ENCODE measurements at places on chromosomes 4 and X.

- DNase-seq, result no peak
Measured at GRCh38 chr4:25096251-25096980, 63.8 kb downstream of the SEPSECS start.

GRCh38 chr4:47862297-47862696, 24.4 kb upstream of the CORIN start:
- DNase-seq, result no peak

DNA sequence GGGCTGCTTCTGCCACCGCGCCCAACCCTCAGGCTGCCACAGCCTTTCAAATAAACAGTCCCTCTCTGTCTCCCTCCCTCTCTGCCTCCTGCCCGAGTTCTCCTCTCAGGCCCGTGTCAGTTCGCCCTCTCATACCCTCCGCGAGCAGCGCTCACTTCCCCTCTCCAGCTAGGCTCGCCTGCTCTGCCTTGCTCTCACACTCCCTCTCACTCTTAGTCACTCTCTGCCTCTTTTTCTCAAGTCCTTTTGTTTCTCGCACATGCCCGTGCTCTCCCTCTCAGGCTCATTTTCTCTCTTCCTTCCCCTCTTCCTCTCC, 3.2 kb downstream of the EFNB1 start:
- no peak for DNase-seq

DNA sequence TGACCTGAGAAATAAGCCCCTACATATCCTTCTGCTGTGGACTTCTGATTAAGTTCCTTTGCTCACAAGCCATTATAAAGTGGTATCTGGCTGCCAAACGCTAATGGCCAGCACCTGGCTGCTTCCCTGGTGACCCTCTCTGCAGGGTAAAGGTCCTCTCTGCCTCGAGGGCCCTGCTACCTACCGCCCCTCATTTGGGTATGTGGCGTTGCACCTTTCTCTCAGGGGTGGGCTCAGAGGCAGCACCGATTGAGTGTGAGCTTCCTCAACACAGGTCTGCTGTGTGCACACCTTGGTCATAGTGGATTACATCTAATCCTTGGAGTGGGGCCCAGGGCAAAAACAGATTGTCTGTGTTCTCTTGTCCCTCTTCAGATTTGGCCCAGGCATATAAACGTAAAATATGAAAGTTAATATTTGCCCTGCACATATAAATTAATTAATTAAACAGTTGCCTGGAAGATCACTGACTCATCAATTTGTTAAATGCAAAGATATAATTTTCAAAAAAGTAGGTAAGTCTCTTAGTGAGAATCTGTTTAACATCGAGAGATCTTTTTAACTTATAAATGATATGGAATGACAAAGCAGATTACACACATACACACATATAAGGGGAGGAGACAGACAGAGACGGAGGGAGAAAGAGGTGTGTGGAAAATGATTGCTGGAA, 174.5 kb upstream of the SMIM31 start:
- DNase-seq, result no peak

- DNase-seq, result no peak
Measured at GRCh38 chr4:25872851-25873631, 10.3 kb upstream of the SEL1L3 start.

DNA sequence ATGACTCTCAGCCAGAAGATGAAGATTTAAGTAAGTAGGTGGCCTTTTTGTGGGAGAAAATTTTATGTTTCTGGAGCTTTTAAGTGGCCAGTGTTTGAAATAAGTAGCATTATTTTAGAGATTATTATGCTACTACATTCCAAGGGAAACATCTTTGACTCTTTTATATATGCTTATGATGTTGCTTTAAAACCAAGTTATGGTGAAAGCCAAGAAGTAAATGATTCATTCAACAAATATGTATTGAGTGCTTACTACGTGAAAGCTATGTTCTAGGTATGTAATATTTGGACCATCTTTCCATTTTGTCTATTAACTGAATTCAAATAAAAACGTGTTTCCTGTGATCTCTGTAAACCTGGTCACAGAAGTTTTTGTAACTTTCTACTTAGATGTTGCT, 58.3 kb downstream of the ZFX start:
- DNase-seq, result no peak

- no peak for DNase-seq
Measured at GRCh38 chrX:118164138-118164537, 47.5 kb upstream of the KLHL13 start.

DNA sequence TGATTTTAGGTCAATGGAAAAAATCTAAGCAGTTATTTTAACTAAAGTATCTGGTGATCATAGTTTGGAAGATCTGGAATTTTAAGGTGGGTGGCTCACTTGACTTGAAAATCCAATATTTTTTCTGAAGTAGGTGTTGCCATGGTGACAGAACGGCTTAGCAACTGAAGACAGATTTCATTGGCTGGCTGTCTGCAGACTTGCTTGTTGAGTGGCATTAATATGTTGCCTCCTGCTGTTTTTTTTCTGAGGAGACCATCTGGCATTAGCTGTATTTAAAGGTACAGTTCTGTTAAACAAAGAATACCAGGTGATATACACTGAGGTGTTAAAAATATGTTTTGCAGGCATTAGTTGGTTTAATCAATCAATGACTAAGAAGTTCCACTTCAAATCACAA, 19.8 kb downstream of the CPE start:
- peak; percentile 24 for DNase-seq

DNA sequence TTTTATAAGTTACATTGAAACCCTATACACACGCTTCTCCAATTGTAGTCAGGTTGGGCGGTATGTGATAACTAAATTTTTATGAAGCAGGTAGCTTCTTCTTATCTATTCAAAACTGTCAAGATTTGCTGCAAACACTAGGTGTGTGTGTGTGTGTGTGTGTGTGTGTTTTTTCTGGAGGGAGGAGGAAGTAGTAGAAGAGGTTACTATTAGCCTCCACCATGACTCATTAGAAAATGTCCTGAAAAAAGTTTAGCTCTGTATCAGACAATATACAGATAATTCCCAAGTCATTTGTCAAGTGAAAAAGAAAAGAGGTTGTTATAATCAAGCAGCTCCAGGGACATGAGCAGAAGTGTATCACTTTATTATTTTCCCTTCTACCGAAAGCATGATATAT, 33.9 kb downstream of the PCDH7 start:
- DNase-seq, result no peak

GRCh38 chr4:139770361-139770760, 104.7 kb downstream of the MGST2 start:
- no peak for DNase-seq

GRCh38 chrX:3026074-3026815, 15.0 kb upstream of the ARSF start:
- DNase-seq, result no peak

GRCh38 chr4:84877051-84877833, 89.2 kb downstream of the WDFY3 start:
- DNase-seq, result no peak

DNA sequence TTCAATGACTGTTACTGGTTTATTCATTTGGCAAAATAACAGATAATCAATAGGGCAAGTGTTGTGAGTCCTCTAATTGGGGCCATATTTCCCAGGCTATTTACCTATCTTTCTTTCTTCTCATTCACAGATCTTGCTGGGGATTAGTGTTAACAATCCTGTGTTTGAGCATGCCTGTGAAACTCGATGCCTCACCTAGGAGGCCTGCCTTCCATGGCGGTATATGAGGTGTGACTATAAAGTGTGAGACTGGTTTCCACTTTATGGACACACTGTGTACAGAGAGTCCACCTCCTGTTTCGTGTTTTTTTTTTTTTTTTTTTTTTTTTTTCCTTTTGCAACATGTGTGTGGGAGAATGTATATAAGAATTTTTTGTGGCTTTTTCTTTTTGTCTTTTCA, 199.3 kb downstream of the BMPR1B start:
- peak; percentile 42 for DNase-seq

DNA sequence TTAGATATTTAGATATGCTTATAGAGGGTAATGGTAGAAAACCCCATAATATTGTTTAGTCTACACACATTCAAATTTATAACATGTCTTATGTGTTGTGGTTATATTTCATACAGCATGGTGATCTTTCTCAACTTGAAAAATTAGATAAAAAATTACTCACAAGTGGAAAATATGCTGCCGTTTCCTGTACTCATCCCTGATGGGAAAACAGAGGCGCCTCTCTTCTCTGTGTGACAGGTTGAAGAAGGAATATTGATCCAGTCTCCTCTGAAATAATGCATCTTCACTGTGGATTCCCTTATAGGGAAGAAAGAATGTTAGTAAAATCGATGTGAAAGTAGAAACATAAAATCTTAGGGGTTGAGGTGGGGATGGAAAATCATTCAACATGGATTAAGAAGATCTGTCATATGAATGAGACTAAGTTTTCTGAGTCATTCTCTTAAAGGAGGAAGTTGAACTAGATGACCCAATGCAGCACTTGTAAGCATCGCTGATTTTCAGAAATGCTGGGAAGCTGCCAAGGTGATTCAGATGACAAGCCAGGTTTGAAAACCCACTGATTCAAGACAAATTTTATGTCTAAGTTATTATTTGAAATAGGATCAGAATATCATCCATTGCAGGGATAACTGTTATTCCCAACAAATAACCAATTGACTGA, 70.7 kb downstream of the ANKRD50 start:
- DNase-seq, result no peak

GRCh38 chr4:17504081-17504480, 7.8 kb downstream of the QDPR start:
- no peak for DNase-seq

DNA sequence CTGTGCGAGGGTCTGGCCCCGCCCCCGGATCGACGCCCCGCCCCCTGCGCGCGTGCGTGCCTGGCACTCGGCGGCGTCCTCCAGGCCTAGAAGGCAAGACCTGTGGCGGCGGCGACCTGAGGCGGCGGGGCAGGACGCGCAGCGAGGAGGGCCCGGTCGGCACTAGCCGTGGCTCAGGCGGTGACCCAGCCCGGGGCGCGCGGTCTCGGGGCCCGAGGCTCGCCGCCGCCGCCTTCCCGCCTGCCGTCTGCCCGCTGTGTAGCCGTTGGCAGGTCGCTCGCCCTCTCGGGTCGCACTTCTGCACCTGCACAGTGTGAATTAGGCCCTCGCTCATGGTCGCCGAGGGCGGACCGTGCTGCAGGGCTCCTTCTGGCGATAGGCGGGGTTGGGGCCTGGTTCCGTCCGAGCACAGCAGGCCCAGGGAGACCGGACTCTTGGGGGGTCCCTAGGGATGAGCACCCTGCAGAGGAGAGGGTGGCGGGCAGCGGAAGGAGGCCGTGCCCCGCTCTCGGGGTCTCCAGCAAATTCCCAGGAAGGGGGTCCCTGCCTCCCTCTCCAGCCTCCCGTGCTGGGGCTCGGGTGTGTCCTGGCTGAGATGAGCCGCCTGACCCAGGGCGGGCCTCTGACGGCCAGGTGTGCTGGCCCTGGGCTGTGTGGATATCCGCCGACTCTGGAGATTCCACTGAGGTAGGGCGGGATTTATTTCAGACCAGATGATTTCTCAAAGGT, 557 bp upstream of the FAM53A start:
- DNase-seq, result no peak

- no peak for DNase-seq
Measured at GRCh38 chr4:77367638-77368037, 210.6 kb downstream of the CCNG2 start.

DNA sequence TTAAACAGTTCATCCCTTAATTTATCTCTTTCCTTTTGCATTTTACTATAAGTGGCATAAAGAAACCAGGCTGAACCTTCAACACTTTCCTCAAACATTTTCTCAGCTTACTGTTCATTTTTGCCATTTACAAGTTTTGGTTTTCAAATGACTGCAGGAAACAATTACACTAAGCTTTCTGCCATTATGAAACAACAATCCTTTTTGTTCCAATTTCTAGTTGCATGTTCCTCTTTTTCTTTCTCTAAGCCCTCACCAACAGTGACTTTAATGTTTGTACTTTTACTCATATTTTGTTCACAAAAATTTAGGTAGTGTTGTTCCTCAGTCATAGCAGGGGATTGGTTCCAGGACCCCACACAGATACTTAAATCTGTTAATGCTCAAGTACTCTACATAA, 1526.1 kb downstream of the STIM2 start:
- DNase-seq, result no peak

- no peak for DNase-seq
Measured at GRCh38 chr4:77156912-77157858, at the start of gene CCNG2. TSS of gene CCNG2 (plus strand) at chr4:77157207. CDS start at chr4:77158533, 1,326 bp downstream.

- peak; percentile 40 for DNase-seq
Measured at GRCh38 chrX:69133921-69134542, 31.2 kb downstream of the PJA1 start.

- DNase-seq, result no peak
Measured at GRCh38 chr4:4693258-4693657, 151.4 kb upstream of the STX18 start.

DNA sequence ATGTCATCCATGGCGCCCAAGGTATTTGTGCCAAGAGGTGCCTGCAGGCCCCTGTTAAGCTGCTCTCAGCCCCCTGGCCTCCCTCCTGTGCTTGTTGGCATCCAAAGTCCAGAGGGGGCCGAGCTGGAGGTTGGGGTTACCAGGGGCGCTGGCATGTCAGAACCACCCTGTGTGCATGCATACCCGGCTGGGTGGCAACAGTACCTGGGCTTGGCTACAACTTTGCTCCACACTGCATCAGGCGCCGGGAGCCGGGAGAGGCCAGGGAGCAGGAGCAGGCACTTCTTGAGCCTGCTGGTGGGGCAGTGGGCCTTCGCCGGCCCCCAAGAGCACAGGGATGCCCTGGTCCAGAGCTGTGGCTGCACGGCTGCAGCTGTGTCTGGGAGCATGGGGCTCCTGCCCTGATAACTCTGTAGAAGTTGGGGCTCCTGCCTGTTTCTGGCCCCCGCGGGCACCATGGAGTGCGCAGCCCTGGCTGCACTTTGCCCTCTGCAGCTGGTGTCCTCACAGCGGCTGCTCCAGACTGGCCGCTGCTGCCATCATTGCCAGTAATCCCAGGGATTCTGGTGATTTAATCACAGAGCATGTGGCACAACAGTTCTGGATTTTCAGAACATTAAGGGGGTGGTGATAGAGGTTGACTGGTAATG, 130.3 kb downstream of the ARHGAP10 start:
- no peak for DNase-seq

DNA sequence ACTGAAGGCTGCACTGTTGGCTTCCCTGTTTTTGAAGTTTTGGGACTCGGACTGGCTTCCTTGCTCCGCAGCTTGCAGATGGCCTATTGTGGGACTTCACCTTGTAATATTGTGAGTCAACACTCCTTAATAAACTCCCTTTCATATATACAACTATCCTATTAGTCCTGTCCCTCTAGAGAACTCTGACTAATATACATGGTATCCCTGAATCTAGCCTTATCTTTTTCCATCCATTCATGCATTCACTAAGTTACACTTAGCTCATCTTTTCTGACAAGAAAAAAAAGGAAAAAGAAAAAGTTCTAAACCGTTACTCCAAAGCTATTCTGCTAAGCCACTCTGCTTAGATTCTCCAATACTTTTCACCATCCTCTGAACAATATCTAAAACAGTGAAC, 1260.2 kb upstream of the PCDH7 start:
- no peak for DNase-seq

Data from neuronal stem cell (in vitro differentiated cells).